ENCODE measurements at places on chromosomes 3 and 15.

DNA sequence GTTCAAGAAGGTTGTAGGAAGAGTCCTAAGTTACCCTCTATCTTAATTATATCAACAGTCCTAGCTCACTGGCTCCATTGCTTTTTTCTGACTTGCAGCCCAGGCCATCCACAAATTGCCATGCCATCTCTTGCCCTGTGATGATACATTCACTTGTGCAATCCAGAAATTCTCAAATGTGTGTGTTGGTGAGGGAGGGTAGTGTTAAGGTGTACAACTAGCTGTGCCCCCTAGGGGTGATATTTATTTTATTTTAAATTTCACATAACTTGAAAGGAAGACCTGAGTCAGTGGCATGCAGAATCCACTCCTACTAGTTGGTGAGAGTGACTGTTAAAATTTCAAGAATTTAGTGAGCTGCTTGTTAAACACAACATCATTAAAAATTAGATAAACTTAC is 156.1 kb upstream of the ANKRD28 start:
- peak; percentile 29 for DNase-seq

GRCh38 chr3:169618894-169619792 is 44.4 kb downstream of the MECOM start:
- no peak for DNase-seq

DNA sequence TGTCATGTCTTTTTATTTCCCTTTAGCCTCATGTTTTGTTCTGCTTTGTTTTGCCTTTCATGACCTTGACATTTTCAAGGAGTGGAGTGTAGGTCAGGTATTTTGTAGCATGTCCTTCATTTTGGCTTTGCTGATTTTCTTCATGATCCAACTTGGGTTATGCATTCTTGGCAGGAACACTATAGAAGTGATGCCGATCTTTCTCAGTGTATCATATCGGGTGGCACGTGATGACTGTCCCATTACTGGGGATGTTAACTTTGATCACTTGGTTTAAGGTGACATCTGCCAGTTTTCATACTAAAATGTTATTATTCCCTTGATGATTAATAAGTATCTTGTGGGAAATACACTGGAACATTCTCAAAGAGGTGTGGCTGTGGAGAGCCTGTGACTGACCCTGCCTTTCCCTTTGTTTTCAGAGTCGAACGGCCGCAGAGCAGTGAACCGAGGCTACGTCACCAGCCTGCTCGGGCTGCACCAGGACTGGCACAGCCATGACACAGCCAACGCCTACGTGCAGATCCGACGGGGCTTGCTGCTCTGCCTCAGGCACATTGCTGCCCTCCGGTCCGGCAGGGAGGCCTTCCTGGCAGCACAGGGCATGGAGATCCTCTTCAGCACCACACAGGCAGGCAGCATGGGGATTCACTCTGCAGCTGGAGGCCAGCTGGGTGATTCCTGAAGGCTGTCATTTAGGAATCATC is 167.7 kb downstream of the AGBL1 start:
- DNase-seq, result no peak

- DNase-seq, result peak; percentile 89
These were observed 267.0 kb downstream of the PLCL2 start for GRCh38 chr3:17151598-17152373.

- DNase-seq, result no peak
These were observed 72.6 kb downstream of the CHST2 start for GRCh38 chr3:143192193-143192592.

DNA sequence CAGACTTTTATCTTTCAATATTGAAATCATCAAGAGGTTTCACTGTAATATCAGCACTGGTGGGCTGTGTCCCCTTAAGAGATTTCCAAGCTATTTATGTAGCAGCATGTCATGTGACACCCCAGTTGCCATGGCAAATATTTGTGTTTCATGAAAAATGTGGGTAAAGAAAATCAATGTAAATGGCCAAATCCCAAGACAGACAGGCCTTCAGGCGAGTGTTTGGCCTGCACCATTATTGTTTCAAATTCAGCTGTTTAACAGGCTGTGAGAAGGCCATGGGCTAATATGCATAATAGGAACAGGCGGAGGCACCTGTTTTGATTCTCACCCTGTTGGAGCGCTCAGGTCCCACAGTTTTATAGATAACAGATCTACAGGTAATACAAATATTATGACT is 104.2 kb downstream of the IQCH start:
- DNase-seq, result no peak

GRCh38 chr15:69719527-69720240 is 267.1 kb downstream of the RPLP1 start:
- DNase-seq, result no peak

DNA sequence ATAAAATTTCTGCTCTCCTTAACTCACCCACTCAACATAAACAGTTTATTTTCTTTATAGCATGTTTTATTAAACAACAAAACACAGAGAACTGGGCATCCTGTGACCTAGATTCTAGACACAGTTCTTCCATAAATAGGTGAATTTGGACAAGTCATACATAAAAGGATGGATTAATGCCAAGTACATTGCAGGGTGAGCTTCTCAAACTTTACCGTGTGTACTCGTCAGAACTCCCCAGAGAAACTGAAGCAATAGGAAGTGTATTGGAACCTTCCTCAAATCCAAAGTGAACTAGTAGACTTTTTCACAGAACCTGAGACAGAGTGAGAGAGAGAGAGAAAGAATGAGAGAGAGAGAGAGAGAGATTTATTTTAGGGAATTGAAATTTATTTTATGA is 139.7 kb downstream of the CD47 start:
- DNase-seq, result no peak

GRCh38 chr3:20924646-20925385 is 738.8 kb upstream of the SGO1 start:
- no peak for DNase-seq

All from GM13976 (cell line).